Activated T-cell treated with anti-CD3 and anti-CD28 coated beads, Interleukin-2, amount 50 U/mL, for 4 hours (primary cell): ENCODE measurements at places on chromosomes 12 and 14.

- no peak for DNase-seq
Measured at GRCh38 chr14:75803765-75804164, 142.7 kb downstream of the TTLL5 start.

- DNase-seq = peak; percentile 73
Measured at GRCh38 chr12:121773011-121773777, 20.3 kb downstream of the RHOF start.

- no peak for DNase-seq
Measured at GRCh38 chr12:23533265-23533664, 416.2 kb downstream of the SOX5 start.

GRCh38 chr12:120276734-120277133 lies 11.2 kb upstream of the PXN start:
- no peak for DNase-seq

DNA sequence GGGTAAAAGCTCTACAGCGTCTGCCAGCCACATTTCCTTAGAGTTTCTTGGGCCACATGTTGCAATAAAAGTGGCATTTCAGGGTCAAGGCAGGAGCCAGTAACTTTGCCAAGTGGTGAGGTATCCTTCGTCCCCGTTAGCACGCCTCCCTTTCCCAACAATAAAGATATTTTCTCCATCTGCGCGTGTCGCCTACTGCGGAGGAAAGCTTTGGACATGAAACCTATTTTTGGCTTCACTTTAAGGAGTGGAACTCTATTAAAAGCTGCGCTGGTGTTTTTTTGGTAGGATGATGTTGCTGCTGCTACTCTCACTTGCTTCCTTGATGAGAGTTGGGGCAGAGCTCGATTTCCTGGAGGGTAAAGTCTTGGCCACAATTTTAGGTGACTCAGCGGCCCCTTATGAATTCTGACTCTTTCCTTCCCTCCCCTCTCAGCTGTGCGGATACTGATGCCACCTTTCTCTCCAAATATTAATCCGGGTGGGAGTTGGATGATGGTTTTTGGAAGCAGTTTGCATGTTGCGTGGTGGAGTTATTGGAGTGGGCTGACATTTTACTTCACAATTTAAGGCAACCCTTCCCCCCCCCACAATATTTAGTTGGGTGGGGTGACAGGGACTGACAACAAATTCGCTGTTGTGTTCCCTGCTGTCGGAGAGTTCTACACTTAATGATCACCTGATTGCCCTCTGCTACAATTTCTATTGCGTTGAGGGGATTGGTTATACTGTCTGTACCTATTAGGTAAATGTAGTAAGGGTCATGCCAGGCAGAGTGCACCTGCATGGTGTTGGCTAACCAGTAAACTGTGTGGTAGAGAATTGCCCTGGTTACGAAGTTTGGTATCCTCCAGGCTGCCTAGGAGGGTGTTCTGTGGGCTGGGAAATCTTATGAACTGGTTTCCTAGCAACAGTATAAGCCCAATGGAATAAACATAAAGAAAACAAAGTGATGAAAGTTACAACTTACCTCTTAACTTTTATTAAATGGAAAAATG lies 1.1 kb downstream of the CCDC91 start:
- peak; percentile 33 for DNase-seq

DNA sequence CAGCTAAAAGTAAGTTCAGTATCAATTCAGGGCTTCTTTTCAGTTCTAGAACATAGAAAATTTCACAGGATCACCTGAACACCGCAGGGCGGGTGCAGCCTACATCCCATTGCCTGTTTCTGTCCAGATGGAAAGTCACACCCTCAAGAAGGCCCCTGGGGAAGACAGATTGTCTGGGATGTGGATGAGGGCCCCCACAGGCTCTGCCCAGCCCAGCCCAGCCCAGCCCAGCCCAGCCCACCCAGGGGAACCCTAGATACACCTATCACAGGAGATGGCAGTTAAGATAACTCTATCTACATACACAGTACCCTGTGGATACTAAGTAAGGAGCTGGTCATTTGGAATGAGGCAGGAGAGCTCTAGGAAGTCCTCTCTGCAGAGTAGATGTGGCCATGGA lies 68.4 kb downstream of the DPF3 start:
- DNase-seq = no peak

DNA sequence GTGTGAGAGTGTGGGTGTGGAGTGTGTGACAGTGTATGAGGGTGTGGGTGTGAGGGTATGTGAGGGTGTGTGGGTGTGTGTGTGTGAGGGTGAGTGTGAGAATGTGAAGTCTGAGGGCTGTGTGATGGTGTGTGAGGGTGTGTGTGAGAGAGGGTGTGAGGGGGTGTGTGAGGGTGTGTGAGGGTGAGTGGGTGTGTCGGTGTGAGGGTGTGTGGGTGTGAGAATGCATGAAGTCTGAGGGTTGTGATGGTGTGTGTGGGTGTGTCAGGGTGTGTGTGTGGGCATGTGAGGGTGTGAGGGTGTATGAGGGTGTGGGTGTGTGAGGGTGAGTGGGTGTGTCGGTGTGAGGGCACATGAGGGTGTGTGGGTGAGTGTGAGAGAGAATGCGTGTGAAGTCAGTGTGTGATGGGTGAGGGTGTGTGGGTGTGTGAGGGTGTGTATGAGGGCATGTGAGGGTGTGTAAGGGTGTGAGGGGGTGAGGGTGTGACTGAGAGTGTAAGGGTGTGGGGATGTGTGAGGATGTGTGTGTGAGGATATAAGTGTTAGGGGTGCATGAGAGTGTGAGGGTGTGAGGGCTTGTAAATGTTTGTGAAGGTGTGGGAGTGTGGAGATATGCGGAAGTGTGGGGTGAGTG lies 36.4 kb downstream of the TMEM121 start:
- DNase-seq = no peak

- DNase-seq = no peak
Measured at GRCh38 chr12:99957866-99958466, 26.8 kb downstream of the ANKS1B start.

DNA sequence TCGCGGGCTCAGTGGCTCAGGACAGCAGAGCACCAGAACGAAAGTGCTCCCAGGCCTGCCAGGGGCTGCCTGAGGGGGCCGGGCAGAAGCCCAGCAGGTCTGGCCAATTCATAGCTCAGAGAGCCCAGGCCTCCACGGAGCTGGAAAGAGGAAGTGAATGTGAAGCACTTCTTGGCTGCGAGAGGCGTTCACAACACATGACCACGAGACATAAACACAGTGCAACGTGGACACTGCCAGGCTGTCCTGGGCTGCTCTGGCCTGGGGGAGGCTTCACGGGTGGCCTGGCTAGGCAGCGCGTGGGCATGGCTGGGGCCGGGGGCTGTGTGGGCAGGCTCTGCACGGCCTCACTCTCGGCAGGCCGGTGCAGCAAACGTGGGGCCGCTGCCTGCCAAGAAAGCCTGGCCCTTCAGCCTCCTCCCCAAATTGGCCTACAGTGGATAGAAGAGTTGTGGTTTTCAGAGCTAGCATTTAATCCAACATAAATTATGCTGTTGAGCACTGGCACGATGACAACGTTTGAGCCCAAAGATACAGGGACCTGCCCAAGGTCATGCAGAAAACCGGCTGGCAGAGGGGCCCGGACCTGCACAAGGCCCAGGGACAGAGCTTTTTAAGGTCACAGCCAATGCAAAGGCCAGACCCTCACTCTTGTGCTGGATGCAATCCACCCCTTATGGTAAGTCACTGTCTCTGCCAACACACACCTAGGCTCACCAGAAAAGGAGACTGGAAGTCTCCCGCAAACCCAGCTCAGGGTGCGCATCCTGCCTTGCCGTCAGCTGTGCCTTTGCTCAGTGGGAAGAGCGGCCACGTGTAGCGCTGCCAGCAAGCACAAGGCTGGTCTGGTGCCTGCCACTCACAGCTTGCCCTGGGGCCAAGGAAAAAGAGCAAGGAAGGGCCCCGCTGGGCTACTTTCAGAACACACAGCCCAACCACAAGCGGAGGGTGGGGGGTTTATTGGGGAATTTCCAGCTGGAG lies 8.6 kb downstream of the SLC25A29 start:
- DNase-seq = no peak

DNA sequence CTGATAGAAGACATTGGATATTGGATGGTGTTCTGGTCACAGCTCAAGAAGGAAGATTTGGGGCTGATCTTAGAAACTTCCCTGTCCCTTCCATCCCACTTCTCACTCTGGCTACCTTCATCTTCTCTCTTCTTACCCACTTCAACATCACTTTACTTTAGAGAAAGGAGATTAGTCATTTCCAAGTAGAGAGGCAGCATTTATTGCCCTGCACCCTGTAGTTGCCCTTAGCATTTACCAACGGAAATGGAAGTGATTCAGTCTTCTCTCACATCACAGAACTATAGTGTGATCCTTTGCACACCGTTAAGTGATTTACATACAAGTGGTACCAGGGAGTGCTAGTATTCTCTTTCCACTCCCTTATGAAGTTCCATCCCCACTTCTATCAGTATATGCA lies 52.4 kb downstream of the PHLDA1 start:
- DNase-seq = no peak

DNA sequence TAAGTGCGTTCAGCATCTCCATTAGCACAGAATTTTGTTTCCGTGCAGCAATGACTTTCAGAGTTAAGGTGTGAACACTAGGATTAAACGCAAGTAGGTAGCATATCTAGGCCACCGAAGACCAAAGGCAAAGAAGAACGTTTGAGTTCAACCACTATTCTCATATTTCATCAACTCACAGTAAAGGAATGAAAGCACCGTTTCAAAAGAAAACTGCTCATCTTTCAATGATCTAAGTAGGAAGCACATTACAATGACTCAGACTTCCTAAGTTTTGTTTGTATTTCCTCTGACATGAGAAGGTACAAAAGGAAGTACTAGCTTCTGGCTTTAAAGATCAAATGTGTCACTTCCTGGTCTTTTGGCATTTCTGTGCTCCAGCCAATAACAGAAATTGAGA lies 57.6 kb downstream of the ACADS start:
- DNase-seq = no peak

DNA sequence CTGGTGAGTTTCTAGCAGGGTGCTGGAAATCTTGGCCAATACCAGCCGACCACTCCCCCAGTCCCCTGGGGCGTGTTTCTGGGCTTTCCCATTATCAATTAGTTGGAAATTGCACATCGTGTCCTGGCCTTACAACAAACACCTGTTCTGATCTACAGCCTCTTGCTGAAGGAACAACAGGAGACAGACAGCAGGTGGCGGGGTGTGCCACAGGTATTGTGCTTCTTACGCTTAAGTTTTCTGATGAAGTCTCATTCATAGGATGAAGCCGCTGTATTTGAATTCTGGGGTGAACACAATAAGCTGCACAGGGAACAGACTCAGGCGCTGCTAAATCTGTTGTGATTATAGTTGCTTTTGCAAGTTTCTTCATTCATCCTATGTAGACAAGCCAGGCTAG lies 703 bp downstream of the HIGD1C start:
- DNase-seq = no peak

GRCh38 chr14:21101802-21102413 lies 1.0 kb downstream of the TMEM253 start:
- no peak for DNase-seq

- no peak for DNase-seq
Measured at GRCh38 chr14:102000902-102001301, 36.5 kb downstream of the DYNC1H1 start.

DNA sequence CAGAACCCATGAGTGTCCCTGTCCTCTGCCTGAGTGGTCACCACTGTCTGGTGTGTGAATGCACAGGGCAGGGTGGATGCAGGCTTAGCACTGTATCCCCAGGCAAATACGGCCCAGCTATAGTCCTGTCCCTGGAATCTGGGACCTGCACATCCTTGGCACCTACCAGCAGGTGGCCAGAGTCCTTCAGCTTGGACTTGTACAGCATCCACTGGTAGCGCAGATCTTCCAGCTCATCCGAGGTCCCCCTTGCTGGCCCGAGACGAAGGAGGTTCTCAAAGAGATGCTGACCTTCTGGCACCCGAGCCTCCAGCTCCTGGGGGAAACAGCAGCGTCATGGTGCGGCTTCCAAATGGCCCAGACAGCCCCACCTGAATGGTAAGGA lies 83.4 kb downstream of the SYNE3 start:
- DNase-seq = no peak

- DNase-seq = no peak
Measured at GRCh38 chr14:105299654-105300541, 903 bp downstream of the BRF1 start.

DNA sequence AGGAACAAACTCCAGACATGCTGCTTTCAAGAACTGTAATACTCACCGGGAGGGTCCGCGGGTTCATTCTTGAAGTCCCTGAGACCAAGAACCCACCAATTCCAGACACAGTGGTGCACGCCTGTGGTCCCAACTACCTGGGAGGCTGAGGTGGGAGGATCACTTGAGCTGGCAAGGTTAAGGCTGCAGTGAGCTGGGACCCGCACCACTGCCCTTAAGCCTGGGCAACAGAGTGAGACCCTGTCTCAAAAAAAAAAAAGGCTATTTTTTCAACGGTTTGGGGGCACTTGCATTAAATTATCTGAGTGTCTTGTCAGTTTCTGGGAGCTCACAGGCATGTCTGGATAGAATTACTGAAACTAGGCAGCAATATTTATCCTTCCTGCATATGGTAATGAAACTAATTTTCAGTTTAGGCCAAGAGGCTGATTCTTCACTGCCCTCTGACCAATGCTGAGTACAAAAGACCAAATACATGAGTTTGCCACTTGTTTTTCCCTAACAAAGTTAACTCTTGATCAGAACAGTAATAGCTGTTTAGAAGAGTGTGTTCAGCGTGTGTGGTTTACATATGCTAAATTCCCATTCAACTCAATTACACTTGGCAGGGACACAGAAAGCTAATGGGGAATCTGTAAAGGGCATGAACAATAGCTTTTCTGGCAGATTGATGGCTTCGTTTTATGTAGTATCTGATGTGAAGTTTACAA lies 65.8 kb upstream of the RASSF3 start:
- DNase-seq = no peak

GRCh38 chr12:12439636-12440035 lies 82.8 kb downstream of the BORCS5 start:
- DNase-seq = peak; percentile 44
